Muscle of back (tissue), 13 donors: ENCODE measurements at places on chromosomes 7 and 10. TPM values are rescaled to one million over a fixed set of nuclear protein-coding genes. Genes with fewer than 3 reads are reported as not detected.
A peak's percentile ranks its signal among the peaks of the same experiment; 100 is the strongest.

DNA sequence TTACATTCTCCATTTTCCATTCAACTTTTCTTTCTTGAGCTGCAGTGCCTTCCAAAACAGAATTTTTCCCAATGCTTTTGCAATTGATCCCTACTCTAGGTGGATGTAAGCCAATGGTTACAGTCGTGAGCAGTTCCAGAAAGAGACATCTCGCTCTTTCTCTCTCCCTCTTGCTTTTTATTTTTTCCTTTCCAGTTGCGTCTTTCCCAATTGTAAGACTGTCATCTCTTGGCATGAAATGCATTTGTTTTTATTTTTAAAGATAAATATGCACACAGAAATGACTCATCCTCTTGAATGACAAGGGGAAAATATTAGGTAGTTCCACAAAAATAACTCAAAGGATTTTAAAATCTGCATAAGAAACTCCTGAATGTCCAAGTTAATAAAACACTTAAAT lies 25.1 kb downstream of the GLI3 start:
- DNase-seq: peak; percentile 70

Gene FAM20C
- polyA plus RNA-seq: 27.8 TPM

GRCh38 chr10:58384095-58384494 lies 1.1 kb upstream of the TFAM start:
- peak; percentile 22 for DNase-seq

Gene NUTM2B
- 1.1 TPM for polyA plus RNA-seq

GRCh38 chr7:149493366-149493765 lies 4.2 kb downstream of the ZNF746 start:
- DNase-seq: no peak

Gene ZNF239
- polyA plus RNA-seq: 9.3 TPM

DNA sequence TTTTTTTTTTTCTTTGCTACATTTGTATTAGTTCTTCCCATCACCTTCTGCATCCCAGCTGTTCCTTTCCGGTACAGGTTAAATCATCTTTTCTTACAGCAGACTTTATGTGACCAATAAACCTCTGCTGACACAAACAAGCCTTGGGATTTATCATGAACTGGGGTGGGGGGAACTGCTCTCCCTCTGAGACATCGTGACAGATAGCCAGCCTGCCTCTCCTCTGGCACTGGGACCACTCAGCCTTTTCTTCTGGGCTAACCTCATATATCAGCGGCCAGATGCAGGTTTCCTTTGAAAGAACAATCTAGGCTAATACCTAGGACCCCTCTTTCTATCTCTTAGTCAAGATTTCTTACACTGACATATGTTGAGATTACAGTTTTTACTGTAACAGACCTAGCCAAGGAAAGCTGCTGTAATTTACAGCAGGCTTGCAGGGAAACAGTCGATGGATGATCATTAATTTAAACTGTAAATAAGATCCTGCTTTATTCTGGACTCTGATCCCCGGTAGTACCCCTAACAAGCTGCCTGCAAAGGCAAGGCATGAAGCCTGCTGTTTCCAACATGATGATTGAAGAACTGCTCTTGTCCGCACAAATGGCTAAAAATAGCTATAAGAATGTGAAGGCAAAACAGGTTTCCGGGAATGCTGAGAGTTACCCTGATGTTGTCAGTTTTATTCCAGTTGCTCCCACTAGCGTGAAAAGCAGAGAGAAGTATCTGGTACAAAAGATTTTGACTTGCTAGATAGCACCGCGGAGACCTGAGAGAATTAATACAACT lies 338.7 kb downstream of the SORCS1 start:
- peak; percentile 15 for DNase-seq

GRCh38 chr7:151827620-151828019 lies 49.3 kb downstream of the PRKAG2 start:
- DNase-seq: no peak

- no peak for DNase-seq
Measured at GRCh38 chr7:34844406-34844805, 186.4 kb downstream of the NPSR1 start.

Gene SLF2
- polyA plus RNA-seq: 53.6 TPM

Gene PDK4
- polyA plus RNA-seq: 16.4 TPM

- no peak for DNase-seq
Measured at GRCh38 chr10:7054915-7055314, 355.9 kb downstream of the SFMBT2 start.

DNA sequence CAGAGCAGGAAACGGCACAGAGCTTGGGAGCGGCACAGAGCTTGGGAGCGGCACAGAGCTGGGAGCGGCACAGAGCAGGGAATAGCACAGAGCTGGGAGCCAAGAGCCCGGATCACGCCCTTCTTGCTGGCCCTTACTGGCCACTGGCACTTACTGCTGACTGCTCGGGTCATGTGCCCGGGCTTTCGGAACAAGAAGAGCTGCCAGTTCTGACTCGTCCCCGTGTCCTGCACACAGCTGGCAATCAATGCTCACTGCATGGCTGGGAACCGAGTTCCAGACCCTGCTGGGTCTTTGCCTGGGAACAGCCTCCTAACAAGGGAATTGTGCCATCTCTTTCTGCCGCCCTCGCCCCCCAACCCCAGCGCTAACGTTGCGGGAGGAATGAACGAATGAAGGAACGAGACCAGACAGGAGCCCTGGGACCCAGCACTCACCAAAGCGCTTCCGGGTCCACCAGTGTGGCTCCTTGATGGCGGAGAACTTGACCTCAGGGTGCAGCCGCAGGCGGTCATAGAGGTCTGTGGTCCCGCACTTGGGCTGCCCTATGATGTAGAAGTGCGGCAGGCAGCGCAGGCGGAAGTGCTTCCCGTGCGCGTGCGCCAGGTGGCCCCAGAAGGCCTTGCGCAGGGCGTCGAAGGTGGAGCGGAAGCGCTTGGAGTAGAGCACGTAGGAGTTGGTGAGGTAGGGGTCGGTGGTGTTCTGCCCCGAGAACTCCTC lies 49.1 kb downstream of the CHST15 start:
- no peak for DNase-seq

Gene PRRT4
- polyA plus RNA-seq: 15.0 TPM

GRCh38 chr10:3778692-3779157 lies 6.3 kb downstream of the KLF6 start:
- DNase-seq: no peak

DNA sequence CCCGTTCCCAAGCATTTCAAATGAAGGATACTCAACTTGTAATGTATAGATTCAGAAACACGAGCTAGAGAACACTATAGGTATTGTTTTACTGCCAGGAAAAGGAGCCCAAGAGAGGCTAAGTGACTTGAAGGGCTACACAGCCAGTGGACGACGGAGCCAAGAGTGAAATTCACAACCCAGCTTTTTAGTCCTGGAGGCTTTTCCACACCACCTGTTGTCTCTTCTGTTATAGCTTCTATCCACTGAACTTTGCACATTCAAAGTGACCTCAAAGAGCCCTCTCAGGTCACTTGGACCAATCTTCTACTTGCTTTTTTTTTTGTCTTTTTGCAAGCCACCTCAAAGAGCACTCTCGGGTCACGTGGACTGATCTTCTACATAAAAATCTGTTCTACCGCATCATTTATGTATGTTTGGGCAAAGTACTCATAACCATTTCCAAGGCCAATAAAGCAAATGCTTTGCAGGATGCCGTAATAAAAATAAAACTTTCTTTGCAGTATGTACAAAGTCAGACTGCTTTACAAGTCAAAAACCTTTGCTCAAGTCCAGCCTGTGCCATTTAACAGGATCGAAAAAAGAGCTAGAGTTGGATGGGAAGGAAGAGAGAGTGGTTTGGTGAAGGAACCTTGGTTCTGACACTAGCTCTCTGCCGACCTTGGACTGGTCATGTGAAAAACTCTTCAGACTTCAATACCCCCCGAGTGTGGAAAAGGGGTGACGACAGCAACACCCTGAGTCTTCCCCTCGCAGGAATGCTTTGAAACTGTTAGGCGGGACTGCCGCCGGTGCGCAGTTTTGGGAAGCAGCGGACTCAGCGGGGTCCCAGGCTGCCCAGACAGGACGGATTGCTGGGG lies 821 bp downstream of the SLC35B4 start:
- DNase-seq: no peak

DNA sequence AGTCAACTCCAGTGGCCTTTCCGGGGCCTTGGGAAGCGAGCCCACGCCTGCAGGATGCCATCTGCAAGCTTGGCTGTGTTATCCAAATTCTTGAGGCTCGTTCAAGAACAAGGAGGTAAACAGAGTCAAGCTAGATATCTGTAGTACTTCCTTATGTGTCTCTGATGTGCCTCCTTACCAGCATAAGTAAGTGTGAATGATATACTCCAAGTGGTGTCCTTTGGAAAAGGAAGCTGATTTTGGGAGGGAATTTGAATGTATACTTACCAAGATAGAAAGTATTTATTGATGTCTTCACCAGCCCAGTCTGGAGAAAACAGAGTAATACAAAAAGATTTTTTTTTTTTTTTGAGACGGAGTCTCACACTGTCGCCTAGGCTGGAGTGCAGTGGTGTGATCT lies 372.3 kb upstream of the GALNT17 start:
- no peak for DNase-seq

DNA sequence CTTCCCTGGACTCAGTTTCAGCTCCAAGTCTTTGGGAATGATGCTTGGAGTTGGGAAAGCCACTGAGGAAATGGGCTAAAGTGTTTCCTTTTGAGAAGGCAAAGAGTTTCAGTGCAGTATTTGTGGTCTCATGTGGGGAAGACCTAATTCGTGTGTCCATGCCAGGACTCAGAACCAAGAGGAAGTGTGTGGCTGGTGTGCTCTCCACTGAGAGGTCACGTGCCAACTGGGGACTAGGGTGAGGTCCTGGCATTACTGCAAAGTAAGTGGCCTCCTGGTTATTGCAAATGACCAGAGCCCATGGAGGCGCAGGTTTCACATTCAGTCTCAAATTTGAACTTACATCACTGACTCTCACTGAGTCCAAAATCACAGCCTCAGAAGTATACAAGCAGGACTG lies 48.6 kb upstream of the ITPRID1 start:
- DNase-seq: no peak

DNA sequence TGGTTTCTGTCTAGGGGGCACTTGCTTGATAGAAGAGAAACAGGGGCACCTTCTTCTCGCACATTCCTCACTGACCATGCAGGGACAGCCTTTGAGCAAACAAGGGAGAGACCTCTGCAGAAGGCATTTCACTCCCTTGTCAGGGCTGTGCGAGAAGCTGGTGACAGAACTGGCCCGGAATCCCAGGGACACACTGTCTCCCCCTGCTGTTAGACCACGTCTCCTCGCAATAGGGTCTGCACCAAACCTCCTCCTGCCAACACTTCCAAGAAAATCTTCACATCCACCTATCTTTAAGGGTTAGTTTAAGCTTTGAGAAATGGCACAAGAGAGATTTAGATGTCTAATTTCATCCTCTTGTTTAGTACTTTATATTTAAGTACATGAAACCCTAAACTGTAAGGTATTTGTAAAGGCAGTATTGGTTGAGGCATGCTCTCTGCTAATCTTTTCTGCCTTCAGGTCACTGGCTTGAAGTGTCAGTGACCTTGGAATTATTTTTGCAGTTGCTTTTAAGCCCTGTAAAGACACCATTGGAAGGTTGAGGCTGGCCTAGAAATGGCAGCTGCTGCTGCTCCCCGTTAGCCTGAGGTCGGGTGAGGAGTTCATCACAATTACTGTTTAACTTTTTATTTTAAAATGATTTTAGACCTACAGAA lies 37.0 kb downstream of the RBM20 start:
- DNase-seq: peak; percentile 55

GRCh38 chr10:59181668-59182067 lies 5.2 kb downstream of the PHYHIPL start:
- DNase-seq: peak; percentile 54

GRCh38 chr10:14904864-14905263 lies 26.2 kb downstream of the SUV39H2 start:
- DNase-seq: no peak

DNA sequence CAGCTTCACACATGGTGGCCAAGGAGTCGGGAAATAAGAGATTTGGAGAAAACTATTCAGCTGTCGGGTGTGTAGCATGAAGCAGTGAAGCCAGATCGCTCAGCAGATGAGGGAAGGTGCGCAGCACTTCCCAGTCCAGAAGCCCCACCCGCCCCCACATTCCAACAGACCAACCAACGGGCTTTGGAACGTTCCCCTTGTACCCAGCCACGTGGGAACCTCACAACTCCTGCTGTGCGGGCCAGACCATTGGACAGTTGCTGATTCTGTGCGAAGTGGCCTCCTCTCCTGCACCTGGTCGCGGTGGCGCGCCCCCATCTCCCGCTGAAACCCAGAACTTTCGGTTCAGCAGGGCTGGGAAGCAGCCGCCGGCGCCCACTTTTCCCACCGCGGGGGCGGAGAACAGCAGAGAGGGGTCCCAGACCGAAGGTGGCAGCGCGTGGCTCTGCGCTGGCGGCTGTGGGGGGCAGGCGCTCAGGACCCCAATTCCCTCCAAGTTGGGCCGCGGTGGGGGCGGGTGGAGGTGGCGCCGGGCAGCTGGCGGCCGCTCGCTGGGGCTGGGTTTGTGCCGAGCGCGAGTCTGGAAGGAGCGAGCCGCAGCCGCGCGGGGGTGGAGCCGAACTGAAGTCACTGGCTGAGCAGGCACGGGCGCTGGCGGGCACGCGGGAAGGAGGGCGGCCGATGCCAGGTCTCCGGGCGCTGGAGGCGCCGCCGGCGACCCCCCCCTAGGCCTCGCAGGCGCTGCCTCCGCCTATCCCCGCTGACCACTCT lies 1301.5 kb upstream of the SORCS1 start:
- DNase-seq: peak; percentile 65

DNA sequence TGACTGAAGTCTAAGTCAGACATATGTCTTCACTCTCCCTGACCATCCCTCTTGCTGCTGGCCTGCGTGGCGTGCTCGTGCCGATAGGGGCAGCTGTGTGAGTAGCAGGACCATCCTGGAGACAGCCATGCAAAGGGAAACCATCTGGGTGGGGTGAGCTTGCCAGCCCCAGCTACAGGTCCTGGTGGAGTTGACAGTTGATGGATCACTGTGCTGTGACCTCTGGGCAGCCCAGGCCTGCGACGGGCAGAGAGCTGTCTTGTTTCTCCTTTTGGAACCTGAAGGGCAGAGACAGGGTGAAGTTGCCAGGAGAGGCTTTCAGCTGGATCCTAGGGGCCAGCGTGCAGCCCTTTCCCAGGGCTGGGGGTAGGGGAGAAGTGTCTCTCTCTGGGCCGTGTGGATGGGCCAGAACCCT lies 44.7 kb downstream of the GRK5 start:
- no peak for DNase-seq

- no peak for DNase-seq
Measured at GRCh38 chr7:74320645-74321221, 31.5 kb downstream of the CLIP2 start.

Gene MACROH2A2
- 12.1 TPM for polyA plus RNA-seq

Gene CD36
- polyA plus RNA-seq: 167 TPM

Gene C1GALT1
- polyA plus RNA-seq: 19.6 TPM

Gene THSD7A
- polyA plus RNA-seq: 4.4 TPM

Gene PDE6C
- polyA plus RNA-seq: 3.2 TPM

DNA sequence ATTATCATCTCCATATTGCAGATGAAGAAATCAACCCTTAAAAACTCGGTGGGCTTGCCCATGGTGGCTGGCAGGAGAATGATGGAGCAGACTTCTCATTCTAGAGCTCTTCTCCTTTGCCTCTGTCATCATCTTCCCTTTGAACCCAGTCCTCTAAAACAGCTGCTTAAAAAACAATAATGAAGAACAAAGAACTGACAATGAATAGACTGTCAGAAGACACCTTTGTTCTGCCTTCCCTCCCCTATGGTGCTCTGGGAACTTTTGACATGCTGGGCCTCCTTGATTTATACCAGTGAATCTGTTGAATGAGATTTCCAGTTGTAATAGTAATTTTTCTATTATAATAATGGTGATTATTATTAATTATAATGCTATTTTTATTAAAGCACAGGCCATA lies 103.0 kb downstream of the SORCS3 start:
- DNase-seq: no peak

GRCh38 chr7:2060701-2061100 lies 172.0 kb downstream of the MAD1L1 start:
- DNase-seq: no peak

Gene WIPF3
- 15.0 TPM for polyA plus RNA-seq
